Inflammatory macrophage treated with lipopolysaccharide for 1 hour (primary cell): ENCODE measurements at places on chromosomes 2 and 18.
A peak's percentile ranks its signal among the peaks of the same experiment; 100 is the strongest.

GRCh38 chr2:60335533-60336237 is 217.8 kb downstream of the BCL11A start:
- DNase-seq, result peak; percentile 53

GRCh38 chr2:10343191-10343590 is 40.5 kb downstream of the HPCAL1 start:
- no peak for DNase-seq

- DNase-seq, result no peak
Observed at GRCh38 chr18:75472396-75472795, 44.9 kb upstream of the SMIM21 start.

DNA sequence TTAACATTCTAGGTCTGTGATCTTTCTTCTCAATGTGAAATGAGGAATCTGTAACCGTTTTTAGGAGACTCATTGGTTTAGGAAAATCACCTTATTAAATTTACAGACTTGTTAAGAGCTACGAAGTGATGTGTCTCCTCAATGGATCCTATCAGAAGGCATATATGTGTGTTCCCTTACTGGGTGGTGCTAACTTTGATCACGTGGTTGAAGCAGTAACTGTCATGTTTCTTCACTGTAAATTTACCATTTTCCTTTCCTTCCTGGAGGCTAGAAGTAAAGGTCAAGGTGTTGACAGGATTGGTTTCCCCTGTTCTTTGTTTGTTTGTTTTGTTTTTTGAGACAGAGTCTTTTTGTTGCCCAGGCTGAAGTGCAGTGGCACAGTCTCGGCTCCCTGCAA is 1.4 kb upstream of the MTHFD2 start:
- no peak for DNase-seq

DNA sequence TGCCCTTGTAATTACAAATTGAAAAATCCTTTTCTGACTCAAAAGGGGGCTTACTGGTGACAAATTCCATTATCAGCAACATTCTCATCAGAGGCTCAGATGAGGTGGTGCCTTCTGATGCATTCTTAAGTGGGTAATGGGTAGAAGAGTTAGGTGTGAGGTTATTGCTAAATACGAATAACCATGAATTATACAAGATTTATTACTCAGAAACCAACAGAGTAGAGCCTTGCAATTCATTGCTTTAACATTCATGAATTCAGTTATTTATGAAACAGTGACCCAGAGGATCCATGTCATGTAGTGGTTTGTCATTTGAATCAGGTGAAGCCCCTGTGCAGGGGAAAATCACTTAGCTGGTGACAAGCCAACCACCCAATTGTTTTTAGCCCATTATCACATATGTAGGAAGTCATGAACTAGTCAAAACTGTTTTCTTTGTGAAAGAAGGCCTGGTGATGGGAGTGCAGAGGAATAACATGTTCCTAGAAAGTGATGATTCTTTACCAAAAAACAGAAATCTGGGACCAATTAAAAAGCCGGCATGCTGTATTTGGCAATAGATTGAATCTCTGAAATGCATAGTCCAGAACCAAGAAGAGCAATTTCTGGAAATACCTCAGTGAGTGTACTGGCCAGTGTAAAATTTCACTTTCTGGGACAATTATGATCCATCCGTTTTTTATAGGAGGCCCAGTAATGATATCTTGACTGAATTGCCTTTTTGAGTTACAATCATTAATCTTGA is 70.2 kb downstream of the CRIM1 start:
- DNase-seq, result no peak
